ENCODE measurements at places on chromosomes 12 and 14. TPM values are rescaled to one million over a fixed set of nuclear protein-coding genes. Genes with fewer than 3 reads are reported as not detected.
A peak's percentile ranks its signal among the peaks of the same experiment; 100 is the strongest.

The FOXM1 gene
- 7.5 TPM for total RNA-seq

The GYS2 gene
- total RNA-seq: 0.48 TPM

The PRH2 gene
- total RNA-seq: 1.4 TPM

The FGD6 gene
- total RNA-seq: 10.1 TPM

The RNFT2 gene
- 0.48 TPM for total RNA-seq

The SMCO3 gene
- total RNA-seq: 18.5 TPM

The KRT83 gene
- total RNA-seq: not detected

The FOXG1 gene
- 0.24 TPM for total RNA-seq

The RASSF9 gene
- total RNA-seq: 3.9 TPM

The OTOGL gene
- total RNA-seq: 3.1 TPM

DNA sequence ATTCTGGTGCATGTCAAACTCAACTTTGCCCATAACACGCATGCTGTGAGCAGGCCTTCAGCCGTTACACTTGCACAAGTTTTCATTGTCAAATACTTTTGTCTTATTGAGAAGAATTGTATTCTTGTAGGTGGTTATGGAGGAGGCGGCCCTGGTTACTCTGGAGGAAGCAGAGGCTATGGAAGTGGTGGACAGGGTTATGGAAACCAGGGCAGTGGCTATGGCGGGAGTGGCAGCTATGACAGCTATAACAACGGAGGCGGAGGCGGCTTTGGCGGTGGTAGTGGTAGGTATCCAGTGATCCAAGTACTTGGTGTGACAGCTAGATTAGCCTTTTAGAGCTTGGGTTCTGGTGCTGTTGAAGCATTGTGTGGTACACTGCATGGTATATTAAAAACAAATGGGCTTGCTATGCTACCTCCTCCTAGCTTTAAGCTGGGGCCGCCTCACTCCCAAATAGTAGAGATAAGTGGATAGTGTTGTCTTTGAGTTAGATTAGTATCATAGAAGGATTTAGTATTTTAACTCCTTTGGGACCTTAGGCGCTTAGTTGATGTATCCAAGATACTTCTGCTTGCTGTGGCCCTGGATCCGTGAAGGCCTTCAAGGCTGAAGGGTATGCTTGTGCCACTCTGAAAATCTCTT is 2.5 kb downstream of the HNRNPA1 start:
- no peak for DNase-seq

GRCh38 chr14:103273145-103273744 is 60.8 kb upstream of the EIF5 start:
- no peak for DNase-seq

GRCh38 chr14:103427485-103428443 is 42.5 kb downstream of the MARK3 start:
- DNase-seq: no peak

GRCh38 chr14:32370714-32371113 is 41.6 kb downstream of the AKAP6 start:
- no peak for DNase-seq

DNA sequence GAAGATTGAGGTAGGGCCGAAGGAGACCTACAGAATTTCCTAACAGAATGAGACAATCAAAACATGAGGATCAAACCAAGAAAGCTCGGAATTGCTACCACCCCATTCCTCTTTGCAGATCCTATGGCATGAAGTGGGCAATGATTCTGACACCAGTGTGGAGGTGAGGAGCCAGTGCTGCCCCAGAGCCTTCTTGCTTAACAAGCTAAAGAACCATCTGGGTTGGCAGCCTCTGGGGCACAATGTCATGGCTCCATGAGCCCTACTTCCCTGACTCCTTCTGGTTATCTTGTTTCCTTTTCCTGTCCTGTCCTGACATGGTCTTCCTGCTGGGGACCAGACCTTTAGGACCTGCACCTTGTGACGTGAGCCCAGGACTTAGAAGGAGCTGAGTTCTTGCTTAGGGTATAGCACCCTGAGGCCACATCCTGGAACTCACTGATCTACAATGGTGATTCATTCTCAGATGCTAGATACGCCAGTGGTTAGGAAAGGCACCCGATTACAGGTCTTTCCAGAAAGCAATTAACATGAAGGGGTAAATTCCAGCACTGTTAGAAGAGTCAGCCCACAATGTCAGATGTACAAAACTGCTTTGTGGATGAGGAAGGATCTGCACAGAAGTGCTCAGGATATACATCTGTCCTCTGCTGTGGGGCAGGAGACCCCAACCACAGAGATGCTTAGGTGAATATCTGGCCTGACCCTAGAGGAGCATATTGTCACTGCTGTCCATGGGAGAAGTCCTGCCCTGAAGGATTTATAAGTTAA is 324.2 kb downstream of the ZFP36L1 start:
- DNase-seq: no peak

GRCh38 chr14:59268858-59269257 is 80.4 kb downstream of the DAAM1 start:
- DNase-seq: no peak

DNA sequence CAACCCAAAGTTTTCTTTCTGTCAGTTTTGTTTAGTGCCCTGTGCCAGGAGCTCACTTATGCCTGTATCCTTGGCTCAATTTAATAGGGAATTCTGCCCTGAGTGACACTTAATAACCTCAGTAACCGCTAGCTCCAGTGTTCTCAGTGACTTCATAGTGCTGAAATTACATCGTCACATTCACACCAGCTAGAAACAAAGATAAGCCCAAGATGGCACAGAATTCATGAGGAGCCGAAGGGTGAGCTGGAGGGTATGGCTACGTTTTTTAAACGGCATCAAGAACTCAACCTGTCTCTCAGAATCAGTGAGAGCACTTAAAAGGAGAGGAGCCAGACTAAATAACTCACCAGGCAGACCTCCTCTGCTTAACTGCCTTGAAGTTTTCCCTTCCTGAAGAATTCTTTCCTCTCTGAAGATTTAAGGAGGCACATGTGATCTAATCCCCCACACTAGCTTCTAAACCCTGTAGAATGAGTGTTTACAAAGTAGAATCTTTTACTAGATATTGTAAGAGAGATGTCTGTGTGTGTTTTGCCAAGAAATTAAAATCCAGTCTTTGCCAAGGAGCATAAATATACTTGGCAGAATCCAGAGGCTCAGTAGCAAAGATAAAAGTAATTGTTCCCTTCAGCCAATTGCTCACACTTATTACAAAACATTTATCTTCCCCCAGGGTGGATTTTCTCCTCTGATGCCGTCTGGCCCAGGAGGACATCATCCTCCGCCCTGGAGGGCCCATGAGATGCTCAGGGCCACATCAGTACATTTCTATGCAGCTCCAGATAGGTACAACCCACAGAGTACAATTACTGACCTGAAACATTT is 37.3 kb downstream of the PTGER2 start:
- DNase-seq: peak; percentile 95

- peak; percentile 43 for DNase-seq
These were observed 79.1 kb upstream of the BDKRB2 start for GRCh38 chr14:96125536-96125935.

Measured in umbilical cord (tissue), 2 donors.